Stimulated activated CD4-positive, alpha-beta T cell treated with anti-CD3 and anti-CD28 coated beads, Interleukin-1b, Interleukin-23, amount 100 ng/mL, for 24 hours (primary cell): ENCODE measurements at places on chromosomes 7 and 10.
A peak's percentile ranks its signal among the peaks of the same experiment; 100 is the strongest.

DNA sequence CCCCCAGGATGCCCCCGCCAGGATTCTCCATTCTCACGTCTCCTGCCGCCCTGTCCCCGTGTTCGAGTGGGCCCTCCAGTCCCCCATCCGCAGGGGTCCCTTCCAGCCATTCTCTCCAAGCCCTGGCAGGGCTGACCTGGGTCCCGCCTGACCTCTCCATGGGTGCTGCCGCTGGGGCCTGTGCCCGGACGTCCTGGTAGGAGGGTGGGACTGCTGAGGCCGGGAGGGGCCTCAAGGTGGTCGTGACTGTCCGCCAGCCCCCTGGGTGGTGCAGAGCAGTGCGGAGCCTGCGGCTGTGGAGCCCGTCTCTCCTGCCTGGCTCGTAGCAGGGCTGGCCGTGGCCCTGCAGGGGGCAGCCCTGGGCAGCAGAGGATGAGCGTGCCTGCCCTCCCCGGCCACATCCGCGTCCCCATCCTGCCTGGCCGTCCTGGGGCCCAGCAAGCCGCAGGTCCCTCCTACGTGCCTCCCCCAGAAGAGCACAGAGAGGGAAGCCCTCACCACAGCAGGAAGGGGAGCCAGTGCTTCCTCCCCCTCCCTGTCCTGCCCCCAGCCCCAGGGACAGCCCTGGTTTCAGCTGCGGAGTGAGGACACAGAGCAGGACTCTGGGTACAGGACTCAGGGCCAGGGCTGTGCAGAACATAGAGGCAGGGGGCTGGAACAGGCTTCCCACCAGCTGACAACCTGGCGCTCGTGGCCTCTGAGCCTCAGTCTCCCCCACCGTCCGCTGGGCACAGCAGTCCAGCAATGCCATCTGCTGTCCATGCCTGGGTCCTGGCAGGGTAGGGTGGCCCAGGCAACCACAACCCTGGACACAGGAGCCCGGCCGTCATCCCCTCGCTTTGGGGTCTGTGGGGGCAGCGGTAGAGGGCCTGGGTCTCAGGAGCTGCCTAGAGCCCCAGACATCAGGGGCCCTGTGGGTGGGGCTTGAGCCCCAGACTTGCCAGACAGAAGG lies 1.5 kb upstream of the GRIFIN start:
- DNase-seq: peak; percentile 43

DNA sequence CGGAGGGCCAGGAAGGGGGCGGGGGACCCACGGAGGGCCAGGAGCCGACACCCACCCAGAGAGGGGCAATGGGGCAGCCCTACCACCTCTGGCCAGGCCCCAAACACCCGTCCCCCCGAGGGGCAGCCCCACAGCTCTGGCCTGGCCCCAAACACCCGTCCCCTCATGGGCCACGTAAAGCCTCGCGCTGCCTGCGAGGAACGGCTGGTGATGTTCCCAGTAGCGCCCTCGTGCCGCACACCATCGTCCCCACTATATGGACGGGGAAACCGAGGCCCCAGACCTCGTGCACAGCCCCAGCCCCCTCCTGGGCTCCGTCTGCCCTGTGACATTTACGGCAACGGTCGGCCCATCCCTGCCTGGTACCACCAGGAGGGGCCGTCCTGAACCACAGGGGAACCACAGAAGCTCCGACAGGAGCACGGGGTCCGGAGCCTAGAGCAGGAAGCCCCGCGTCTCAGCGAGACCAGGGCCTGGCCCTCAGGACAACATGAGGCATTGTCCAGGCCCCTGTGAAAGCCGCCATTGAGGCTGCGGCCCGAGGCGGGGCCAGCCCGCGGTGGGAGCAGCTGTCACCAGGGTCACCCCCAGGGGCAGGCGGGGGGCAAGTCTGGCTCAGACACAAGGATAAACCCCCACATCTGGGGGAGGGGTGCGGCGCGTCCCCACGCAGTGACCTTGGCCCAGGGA lies 35.6 kb downstream of the GET4 start:
- no peak for DNase-seq

DNA sequence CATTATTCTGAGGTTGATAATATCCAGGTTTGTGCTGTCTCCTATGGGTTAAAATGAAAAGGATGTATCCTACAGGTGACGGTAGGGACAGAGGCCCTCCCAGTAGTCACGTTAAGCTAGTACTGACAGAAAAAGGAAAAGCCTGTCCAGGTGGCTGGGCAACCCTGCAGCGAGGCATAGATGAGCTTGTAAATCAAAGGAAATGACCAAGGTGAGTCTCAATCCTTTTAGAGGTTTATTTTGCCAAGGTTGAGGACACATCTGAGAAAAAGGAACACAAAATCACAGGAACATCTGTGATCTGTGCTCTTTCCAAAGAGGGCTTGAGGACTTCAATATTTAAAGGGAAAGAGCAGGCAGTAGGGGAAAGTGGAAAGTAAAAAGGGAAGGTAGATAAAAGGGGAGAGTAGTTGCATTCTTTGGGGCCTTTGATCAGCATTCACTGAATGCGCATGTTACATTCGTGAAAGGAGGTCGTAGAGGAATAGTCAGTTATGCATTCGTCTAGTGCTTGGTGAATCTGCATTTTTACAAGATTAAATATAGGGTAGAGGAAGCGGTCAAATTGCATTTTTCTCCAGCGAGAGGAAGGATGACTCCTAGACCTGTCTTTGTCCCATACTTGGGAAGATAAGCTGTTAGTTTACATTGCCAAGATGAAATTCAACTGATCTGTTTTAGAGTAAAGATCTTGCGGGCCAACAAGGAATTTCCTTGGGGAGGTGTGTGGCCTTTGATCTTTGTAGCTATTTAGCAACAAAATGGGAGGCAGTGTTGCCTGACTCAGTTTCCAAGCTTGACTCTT lies 884 bp upstream of the GSTO1 start:
- no peak for DNase-seq

GRCh38 chr10:80177781-80178636 lies 27.3 kb downstream of the ANXA11 start:
- DNase-seq: no peak

DNA sequence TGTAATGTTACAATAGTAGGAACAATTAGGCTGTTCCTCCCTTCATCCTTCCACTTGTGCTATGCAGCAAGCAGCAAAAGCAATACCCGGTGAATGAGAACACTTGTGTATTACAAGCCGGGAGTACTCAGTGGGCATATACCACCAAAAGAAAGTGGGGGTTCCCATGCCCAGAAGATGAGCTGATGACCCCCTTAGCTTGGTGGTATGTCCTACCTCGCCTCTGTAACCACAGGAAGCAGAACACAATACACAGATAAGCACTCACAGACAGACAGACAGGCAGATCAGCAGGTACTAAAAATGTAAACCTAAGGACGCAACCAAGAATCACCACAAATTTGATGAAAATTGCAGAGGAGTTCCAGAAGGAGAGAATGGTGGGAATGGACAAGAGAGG lies 15.5 kb upstream of the KIF20B start:
- no peak for DNase-seq

- no peak for DNase-seq
Observed at GRCh38 chr7:42244828-42245227, 7.8 kb upstream of the GLI3 start.

- DNase-seq: no peak
Observed at GRCh38 chr7:80767654-80768053, 129.2 kb downstream of the CD36 start.

DNA sequence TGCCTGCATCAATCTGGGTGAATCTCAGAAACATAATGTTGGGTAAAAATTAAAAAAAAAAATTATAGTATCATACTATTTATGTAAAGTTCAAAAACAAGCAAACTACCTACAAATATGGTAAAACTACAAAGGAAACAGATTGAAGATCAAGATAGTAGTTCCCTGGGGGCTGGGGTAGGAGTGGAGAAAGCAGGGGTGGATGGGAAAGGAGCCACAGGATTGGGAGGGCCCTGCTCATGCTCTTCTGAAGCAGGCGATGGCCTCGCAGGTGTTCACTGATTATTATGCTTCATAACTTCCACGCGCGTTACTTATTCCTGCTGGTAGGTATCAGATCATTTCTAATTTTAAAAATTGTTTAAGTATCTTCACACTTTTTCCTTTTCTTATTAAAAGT lies 96.0 kb upstream of the GATA3 start:
- DNase-seq: no peak

- DNase-seq: no peak
Observed at GRCh38 chr10:2262333-2262732, 525.0 kb upstream of the ADARB2 start.

DNA sequence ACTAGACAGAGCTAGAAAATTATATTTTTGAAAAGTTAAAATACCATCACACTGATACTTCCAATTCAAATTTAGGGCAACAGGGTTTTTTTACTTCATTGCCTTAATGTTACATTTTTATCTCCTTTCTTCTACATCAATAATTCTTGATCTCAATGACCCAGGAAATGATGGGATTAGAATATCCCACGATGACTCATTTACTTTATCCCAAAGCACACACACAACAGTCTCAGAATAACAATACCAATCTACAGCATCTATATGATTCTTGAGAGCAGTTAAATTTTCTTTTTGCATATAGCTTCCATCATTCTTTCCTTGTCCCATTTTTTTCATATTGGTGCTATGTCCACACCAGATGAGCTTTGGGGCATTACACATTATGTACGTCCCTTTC lies 98.4 kb upstream of the EEPD1 start:
- no peak for DNase-seq

DNA sequence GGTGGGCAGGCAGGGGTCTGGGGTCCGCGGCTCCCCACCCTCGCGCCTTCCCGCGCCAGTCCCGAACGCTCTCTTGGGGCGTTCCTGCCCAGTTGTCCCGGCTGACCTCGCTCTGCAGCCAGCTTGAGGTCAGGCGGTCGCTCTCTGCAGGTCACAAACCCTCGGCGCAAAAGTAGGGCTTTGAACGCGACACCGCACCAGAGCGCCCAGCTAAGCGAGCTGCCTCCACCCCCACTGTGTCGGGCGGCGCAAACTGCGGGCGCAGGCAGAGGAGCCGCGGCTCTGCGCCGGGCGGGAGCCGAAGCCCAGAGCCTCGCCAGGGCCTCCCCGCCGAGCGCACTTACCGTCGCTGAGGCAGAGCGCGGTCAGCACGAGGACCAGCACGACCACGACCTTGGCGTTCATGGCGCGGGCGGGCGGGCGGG lies 284 bp downstream of the CXCL12 start:
- DNase-seq: no peak

- no peak for DNase-seq
Observed at GRCh38 chr7:117271566-117271965, 51.3 kb downstream of the WNT2 start.

GRCh38 chr10:20765066-20765465 lies 132.0 kb downstream of the NEBL start:
- DNase-seq: no peak

- no peak for DNase-seq
Observed at GRCh38 chr10:62147425-62147824, 121.2 kb downstream of the RTKN2 start.

DNA sequence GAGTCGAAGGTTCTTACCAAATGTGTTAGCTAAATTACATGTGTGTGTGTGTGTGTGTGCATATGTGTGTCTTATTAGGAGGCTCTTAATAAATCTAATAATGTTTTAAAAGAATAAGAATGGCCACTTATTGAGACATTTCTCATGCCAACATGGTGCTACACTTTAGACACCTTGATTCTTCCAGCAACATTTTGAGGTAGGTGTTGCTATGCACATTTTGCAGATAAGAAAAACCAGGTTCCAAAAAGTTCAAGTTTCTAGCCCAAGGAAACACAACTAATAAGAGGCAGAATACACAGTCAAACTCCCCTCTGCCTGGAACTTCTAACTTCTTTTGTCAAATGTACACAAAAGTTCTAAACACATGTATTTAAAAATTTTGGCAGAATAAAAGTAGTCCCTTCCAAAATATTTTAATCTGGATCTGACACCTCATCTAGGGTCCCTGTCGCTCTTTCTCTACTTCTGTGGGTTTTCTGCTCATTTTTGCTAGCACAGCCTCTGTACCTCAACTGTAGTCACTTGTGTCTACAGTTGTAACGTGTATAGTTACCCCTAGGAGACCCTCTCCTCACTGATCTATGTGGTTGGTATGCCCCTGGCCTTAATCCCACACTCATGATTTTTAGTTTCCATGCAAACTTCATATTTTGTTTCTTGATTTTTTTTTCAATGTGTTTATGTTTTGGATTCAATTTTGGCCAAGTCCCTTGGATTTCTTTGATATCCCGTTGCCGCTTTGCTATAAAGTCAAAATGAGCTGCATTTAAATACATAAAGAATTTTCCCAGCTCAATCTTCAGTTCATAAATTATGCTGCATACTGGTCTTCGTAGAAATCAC lies 4.3 kb downstream of the ANKRD1 start:
- DNase-seq: no peak

DNA sequence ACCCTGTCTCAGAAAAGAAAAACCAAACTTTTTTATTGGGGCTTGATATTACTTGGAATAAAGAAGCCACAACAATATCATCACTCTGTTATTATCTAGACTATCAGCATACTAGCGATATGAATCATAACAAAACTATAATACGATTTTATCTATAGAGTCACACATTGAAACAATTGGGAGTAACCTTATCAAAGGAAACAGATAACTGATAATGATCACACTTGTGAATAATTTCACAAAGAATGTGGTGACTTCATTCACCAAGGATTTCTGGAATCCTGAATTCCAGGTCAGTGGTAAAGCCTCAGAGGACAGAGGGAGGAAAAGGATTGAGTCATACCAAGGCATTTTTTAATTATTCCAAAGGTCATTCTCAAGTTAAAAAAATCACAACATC lies 32.1 kb upstream of the NMT2 start:
- DNase-seq: no peak

DNA sequence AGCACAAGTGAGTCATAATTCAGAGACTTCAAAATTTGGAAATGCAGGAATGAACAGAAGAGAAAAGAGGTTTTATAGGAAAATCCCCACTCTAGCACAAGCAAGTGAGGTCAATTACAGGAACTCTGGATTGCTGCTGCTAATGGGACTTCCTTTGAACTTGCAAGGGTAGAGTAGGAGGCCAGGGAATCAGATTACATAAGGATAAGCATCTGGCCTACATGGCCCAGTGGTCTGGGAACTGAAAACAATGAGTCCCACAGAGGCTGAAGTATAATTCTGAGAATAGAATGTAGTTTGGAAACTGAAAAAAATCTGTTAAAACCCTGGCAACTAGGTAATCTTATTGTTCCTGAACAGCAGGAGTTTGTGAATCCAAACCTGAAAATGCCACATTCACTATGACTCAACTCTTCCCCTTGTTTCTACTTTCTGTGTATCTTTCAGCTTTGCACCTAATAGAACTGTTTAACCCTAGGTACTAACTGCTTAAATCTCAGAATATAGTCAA lies 66.5 kb downstream of the CTNNA3 start:
- DNase-seq: no peak

DNA sequence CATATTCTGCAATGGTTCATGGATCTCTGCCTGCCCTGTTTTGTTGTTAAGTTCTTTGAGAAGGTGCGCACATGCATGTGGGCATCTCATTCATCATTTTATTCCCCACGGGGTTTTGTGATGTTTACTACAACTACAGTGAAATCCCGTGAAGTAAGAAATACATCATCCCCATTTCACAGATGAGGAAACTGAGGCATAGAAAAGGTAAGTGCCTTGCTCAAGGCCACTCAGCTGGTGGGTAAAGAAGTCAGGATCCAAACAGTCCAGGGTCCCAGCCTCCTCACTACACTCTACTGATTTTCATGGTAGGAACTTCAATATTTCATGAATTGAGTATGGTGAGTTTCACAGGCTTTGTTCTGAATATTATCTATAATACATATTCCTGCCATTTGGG lies 72.6 kb downstream of the CYP26A1 start:
- DNase-seq: no peak

- DNase-seq: no peak
Observed at GRCh38 chr7:112708236-112708635, 82.0 kb downstream of the TMEM168 start.

- no peak for DNase-seq
Observed at GRCh38 chr7:102232611-102233286, 53.9 kb upstream of the SH2B2 start.

- DNase-seq: no peak
Observed at GRCh38 chr10:87500646-87501048, 4.0 kb upstream of the MINPP1 start.
